GM06990 (cell line): ENCODE measurements at places on chromosomes 2 and 18.

- no peak for DNase-seq
Observed at GRCh38 chr2:239006622-239007285, 158.9 kb downstream of the TWIST2 start.

- no peak for DNase-seq
Observed at GRCh38 chr2:162914161-162914560, 75.6 kb upstream of the KCNH7 start.

DNA sequence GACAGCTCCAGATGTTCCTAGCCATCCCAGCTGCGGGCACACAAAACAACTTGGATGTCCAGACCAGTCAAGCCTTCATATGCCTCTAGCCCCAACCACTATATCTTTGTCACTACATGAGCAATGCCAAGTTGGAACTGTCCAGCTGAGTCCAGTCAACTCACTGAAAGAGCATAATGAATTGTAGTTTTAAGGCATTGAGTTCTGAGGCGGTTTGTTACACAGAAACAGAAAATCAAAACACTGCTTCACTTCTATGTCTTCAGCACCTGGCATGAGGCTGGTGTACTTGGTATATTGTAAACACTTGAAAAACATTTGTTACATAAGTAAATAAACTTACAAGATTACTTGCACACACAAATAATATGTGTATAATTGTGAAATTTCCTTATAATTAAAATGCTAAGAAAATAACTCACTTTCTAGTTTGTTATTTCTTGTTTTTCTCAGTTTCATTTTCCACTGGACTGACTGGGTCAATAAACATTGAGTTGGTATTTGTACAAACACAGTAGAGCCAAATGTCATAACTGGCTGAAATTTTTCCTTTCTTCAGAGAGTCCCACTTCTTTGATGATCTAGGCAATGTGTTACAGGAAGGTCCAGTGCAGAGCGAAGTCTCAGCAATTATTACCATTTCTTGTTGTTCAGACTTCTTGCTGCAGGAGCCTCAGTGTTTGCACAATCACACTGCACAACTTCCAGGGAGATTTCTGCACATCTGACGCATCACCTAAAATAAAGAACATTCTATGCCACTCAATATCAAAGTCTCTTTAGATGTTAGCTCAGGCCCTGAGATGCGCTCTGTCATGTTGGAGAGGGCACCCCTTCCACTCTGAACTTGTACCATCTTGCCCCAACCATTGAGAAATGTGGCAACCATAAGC lies 38.2 kb upstream of the DPP4 start:
- DNase-seq = no peak

DNA sequence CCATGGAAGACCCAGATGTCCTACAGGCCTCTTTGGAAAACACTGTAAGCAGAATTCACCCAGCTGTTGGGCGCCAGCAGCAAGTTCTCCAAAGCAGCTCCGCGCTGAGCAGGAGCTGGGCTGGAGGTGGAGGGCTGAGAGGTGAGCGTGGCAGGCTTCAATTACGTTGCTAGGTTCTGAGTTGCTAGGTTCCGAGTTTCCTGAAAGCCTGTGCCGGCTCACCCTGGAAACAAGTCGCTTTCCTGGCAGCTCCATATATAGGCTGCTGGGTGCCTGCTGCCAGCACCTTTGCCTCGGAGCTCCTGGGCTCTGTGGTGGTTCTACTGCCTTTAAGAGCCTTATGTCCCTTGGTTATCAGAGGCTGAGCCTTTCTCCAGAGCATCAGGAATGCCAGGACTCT lies 14.4 kb upstream of the EGR4 start:
- DNase-seq = no peak

- no peak for DNase-seq
Observed at GRCh38 chr2:30670453-30670852, 136.8 kb downstream of the CAPN13 start.

GRCh38 chr18:57775937-57776336 lies 27.2 kb downstream of the ATP8B1 start:
- no peak for DNase-seq

- DNase-seq = no peak
Observed at GRCh38 chr18:39959839-39960238, 1995.2 kb upstream of the PIK3C3 start.

DNA sequence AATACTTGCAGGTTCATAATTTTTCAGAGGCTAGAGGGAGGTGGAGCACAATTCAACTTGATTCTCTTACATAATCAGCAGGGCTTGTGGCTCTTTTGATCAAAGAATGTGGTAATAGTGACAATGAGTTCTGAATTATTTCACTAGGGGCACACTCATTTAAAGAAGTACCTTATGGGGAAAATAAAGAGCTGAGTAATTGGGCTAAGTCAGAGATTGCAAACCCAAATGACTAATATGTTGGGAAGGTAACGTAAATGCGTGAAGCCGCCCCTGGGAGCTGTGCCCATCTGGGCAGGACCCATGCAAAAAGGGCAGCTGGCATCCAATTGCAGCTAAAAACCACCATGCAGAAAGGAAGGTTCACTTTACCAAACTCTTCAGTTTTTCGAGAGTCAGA lies 35.3 kb downstream of the NCKAP5 start:
- no peak for DNase-seq

GRCh38 chr2:25825238-25825637 lies 53.0 kb downstream of the ASXL2 start:
- no peak for DNase-seq

- DNase-seq = no peak
Observed at GRCh38 chr2:159706385-159706980, 5.8 kb upstream of the MARCHF7 start.

GRCh38 chr2:65360441-65360840 lies 72.0 kb downstream of the SPRED2 start:
- DNase-seq = no peak

- no peak for DNase-seq
Observed at GRCh38 chr2:627926-628560, 49.2 kb downstream of the TMEM18 start.

DNA sequence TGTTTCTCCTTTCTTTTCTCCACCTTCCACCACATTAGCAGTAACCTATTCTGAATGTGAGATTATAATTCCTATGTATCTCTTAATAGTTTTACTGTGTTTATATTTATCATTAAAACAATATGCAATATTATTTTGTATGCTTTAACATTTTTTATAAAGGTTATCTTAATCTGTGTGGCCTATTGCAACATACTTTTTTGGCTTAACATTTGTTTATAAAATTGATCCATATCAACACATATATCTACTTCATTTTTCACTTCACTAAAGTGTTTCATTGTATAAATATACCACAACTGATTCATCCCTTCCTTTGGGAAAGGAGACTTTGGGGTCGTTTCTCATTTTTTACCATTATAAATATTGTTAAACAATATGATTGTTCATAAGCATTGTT lies 48.6 kb downstream of the ATP9B start:
- no peak for DNase-seq

- DNase-seq = no peak
Observed at GRCh38 chr2:20530520-20530919, 83.6 kb downstream of the RHOB start.

DNA sequence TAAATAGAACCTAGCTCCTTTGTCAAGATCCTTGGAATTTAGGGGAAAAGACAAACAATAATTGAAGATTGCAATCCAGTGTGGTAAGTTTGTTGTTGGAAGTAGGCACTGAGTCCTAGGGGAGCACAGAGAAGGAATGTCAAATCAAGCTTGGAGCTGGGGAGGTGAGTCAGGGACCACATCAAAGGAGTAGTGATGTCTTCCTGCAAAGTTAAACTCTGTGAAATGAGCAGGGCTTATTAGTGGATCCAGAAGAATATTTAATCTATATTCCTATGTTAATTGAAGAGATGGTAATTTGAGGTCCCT lies 41.7 kb upstream of the NABP1 start:
- no peak for DNase-seq

- no peak for DNase-seq
Observed at GRCh38 chr2:134011936-134012586, 241.8 kb upstream of the MGAT5 start.

- peak; percentile 72 for DNase-seq
Observed at GRCh38 chr2:105746177-105747080, 1.7 kb downstream of the NCK2 start.

GRCh38 chr2:119489232-119489952 lies 34.9 kb downstream of the SCTR start:
- DNase-seq = no peak

DNA sequence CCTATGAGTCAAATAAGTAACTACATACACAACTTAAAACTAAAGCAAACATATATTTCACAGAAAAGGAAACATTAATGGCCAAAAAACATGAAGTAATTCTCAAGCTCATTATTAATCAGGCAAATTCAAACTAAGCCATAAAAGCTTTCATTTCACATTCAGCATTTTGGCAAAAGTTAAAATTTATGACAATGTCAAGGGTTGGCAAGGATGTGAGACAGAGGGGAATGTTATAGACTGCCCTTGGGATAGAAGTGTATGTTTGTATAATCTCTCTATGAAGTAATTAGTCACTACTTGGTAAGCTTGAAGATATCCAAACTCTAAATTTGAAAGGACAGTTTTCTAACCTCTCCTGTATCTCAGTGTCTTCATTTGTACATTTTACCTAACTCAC lies 539.4 kb downstream of the RIT2 start:
- DNase-seq = no peak

GRCh38 chr2:202406445-202406978 lies 30.4 kb downstream of the BMPR2 start:
- no peak for DNase-seq

DNA sequence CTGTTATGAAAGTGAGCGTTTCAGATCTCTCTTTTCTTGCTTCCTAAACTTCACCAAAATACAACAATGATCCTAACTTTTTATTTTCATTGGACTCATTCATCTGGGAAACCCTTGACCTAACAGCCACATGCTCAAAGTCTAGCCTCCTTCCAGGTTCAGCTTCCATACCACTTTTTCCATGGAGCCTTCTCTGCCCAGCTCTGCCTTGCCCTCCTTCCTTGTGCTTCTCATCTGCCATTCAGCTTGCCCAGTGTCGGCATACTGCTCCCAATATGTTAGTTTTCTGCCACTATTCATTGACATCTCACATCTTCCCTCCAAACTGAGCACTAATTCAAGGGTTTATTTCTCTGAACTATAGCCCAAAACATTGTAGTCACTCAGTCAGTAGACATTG lies 214.7 kb downstream of the RAD51AP2 start:
- DNase-seq = no peak

DNA sequence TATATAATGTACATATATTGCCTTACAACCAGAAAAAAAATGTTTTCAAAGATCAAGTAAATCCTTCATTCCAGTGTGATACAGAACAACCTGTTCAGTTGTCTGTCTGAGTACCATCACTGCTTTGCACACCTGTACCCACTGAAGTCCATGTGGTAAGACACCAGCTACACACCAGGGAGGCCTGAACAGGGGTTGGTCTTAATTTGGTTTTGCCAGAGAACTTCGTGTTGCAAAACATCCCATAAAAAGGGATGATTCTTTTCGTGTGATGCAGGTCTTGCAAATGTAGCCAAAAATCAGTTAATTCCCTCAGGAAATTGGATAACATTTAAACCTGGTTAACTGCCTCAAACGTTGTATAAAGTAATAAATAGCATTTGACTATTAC lies 73.7 kb upstream of the SLC1A4 start:
- no peak for DNase-seq

- no peak for DNase-seq
Observed at GRCh38 chr2:25098056-25098455, 56.2 kb downstream of the EFR3B start.

GRCh38 chr18:62523631-62524439 lies 1.0 kb downstream of the ZCCHC2 start:
- peak; percentile 78 for DNase-seq

DNA sequence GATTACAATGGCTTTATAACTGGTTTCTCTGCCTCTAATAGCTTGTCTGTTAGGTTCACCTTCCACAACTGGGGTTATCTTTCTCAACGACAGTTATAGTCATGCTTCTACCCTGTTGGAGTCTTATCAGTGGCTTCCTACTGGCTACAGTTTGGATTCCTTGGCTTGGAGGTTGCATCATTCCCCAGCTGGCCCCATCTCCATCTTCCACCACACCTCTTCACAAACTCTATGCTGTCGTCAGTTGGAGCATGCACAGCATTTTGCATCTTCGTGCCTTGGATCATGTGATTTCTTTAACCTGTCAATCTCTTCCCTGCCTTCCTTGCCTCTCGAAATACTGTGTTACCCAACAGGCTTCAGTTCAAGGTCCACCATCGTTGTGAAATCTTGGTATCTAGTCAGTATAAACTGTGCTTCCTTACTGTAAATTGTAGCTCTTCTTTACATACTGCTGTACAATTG lies 316.3 kb upstream of the CXCR4 start:
- no peak for DNase-seq

DNA sequence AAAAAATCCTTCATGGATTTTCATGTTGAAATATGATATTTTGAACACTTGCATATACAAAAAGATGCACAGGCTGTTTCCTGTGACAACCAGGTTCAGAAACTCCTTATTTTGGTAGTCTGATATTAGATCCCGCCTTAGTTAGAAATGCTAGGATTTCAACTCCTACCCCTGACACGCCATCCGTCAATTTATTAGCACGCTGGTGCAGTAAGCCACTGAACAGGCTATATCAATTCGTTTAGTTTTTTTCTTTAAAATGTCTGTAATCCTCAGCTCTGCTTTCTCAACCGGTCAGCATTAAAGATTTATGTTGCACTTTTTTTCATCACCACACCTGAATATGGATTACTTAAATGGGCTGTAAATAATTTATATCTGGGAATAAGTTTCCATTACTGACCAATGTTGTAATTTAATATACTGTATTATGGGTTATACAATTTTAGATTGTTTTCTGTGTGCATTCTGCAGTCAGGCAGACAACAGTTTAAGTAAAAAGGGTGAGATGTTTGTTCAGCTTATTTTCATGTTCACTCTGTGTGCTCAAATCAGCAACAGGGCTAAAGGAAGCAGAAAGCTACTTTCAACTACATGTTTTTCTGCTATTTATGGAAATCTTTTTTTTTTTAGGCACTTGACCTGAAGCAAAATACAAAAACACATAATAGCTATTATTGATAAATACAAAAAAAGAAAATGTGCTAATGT lies 227.7 kb downstream of the ARHGAP15 start:
- no peak for DNase-seq

DNA sequence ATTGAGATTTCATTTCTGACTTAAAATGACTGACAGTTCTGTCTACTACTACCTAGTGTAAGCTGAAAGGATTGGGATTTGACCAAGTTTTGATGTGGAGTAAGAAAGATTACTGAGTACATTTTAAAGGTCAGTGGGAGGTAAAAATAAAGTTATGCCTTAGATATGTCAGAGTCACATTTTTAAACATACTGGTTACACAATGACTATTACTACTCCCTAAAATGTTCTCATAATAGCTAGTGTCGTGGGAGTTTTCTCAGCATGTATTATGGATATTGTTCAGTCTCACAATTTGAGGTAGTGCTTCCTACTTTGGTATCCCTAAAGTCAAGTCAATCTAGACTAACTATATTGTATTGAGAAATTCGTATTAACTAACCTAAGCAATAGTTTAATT lies 1092.5 kb downstream of the LRP1B start:
- DNase-seq = no peak

- DNase-seq = no peak
Observed at GRCh38 chr18:54775686-54776085, 52.6 kb upstream of the RAB27B start.

GRCh38 chr18:62558015-62558663 lies 35.3 kb downstream of the ZCCHC2 start:
- no peak for DNase-seq

GRCh38 chr18:9410515-9410914 lies 64.8 kb upstream of the RALBP1 start:
- DNase-seq = no peak
